ENCODE measurements at places on chromosomes 12 and 14. TPM values are rescaled to one million over a fixed set of nuclear protein-coding genes. Genes with fewer than 3 reads are reported as not detected.

The VRTN gene
- not detected for total RNA-seq

The KLRB1 gene
- total RNA-seq, result not detected

The TAOK3 gene
- 22.2 TPM for total RNA-seq

The COX8C gene
- total RNA-seq, result not detected

The DTX1 gene
- not detected for total RNA-seq

Measured in vein endothelial cell (primary cell).